NCI-H2081 treated with DMSO at 0.1 percent for 48 hours (cell line): ENCODE measurements at places on chromosomes 12 and 14.

DNA sequence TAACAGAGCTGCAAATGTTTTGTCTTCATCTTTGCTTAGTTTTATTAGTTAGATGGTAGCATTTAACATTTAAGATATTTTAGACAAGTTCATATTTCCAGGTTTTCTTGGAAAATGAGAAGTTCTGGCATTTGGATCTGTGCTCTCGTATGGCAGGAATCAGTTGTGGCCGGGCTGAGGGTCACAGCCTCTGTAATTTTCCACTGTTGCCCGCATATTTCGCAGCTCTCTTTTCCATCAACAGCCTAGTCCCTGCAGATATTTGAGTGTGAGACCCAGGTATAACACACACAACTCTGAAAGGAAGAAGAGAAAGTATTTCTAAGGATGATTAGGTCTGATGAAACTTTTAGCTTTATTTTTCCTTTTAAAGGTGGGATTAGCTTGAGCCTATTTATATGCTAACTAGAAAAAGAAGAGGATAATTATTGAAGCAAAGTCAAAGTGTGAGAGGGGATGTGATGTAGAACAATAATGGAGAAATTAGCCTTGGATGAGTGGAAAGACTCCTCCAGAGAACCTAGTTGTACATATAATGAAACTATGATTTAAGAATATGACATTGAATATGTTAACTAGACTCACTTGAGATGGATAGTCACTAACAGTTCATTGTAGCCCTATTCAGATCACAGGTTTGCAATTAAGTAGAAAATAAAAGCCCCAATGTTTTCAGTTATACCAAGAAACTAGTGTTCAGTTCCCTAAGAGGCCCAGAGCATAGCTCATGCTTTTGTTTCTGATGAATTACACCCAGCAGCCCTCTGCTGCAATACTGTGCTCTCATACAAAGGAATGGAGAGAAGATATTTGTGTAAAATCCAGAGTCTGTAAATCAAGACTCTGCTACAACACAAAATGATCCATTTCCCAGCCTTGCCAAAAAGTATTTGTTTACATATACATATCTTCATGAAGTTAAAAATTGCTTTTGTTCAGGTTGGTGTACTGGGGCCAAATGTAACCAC is 158.4 kb downstream of the C12orf50 start:
- DNase-seq, result no peak

- no peak for DNase-seq
Measured at GRCh38 chr12:30155001-30155730, 371.4 kb upstream of the TMTC1 start.

- no peak for DNase-seq
Measured at GRCh38 chr14:36438883-36439282, 81.1 kb downstream of the NKX2-1 start.

- no peak for DNase-seq
Measured at GRCh38 chr14:104135121-104135903, 3.1 kb upstream of the KIF26A start.

GRCh38 chr14:22747769-22748168 is 18.7 kb upstream of the OXA1L start:
- no peak for DNase-seq

DNA sequence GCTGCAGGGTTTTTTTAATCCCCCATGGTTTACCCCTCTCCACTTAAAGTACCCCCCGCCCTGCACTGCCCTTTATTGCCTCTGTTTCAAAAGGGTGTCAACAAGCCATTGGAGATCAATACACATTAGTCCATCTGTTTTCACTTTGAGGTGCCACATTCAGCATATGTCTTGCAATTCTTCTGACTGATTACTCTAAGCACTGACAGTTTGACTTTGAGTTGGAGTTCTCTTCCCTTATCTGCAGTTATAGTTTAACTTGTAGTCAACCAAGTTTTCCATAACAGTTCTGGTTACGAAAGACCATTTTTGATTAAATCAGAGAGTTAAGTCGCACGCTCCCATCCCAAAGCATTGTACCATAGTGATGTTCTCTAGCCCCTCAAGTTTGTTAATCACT is 260.8 kb upstream of the TBX3 start:
- DNase-seq, result no peak

GRCh38 chr12:49540229-49541139 is 1.7 kb downstream of the KCNH3 start:
- DNase-seq, result no peak

GRCh38 chr12:43099691-43100163 is 452.3 kb downstream of the ADAMTS20 start:
- DNase-seq, result no peak

- DNase-seq, result no peak
Measured at GRCh38 chr12:72865921-72866320, 593.8 kb downstream of the TRHDE start.

DNA sequence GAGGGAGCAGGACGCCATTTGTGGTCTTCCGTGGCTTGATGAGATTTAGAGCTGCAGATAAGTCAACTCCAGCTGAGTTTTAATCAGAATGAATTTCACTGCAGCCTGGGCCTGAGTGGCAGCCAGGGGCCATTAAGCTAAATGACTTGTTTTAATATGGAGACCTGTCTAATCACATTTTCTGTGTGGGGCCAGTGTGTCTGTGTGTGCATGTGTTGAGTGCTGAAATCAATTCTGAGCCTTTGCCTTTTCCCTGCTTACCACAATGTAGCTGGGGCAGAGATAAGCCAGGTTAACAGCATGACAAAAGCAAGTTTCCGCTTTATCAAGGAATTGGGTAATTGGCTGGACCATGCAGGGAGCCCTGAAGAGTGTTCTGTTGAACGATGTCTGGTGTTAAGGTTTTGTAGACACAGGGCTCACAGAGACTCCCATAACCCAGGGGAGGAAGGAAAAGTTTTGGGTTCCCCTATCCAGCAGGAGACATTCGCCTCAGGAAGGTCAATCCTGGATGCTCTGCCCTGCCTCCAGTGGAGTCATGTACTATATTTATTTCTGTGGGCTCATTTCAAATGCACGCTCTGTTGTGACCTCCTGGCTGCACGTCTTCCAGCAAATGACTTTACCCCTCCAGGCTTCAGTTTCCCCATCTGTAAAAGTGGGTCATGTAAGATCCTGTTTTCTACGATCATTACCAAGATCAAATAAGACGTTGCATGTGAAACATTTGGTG is 24.2 kb downstream of the RPH3A start:
- no peak for DNase-seq

- DNase-seq, result no peak
Measured at GRCh38 chr12:104212516-104212915, 3.1 kb upstream of the TXNRD1 start.

DNA sequence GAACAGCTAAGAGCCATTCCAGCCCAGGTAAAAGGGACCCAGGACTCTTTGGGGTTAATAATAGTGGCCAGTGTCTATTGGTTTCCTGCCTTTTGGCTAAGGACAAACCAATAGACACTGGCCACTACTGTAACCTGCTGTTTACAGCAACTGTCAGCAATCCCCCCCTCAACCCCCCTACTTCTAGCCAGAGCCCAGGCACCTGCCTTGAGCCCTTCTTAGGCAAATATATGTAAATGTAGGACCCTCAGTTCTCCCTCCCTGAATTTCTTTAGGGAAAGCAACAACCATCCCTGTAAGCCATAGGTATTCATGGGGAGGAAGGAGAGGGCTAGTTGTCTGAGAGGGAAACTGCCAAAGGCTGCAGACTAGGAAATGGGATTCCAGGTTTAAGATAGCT is 22.3 kb downstream of the HOXC4 start:
- DNase-seq, result no peak

- DNase-seq, result no peak
Measured at GRCh38 chr12:30823156-30823699, 68.5 kb upstream of the CAPRIN2 start.

- no peak for DNase-seq
Measured at GRCh38 chr14:75196064-75196463, 19.7 kb upstream of the TMED10 start.

GRCh38 chr12:121038861-121039668 is at the start of gene OASL:
Gene OASL, minus strand, starts transcription at chr12:121039246. Its CDS starts 275 bp downstream, at chr12:121038971.
- DNase-seq, result no peak

DNA sequence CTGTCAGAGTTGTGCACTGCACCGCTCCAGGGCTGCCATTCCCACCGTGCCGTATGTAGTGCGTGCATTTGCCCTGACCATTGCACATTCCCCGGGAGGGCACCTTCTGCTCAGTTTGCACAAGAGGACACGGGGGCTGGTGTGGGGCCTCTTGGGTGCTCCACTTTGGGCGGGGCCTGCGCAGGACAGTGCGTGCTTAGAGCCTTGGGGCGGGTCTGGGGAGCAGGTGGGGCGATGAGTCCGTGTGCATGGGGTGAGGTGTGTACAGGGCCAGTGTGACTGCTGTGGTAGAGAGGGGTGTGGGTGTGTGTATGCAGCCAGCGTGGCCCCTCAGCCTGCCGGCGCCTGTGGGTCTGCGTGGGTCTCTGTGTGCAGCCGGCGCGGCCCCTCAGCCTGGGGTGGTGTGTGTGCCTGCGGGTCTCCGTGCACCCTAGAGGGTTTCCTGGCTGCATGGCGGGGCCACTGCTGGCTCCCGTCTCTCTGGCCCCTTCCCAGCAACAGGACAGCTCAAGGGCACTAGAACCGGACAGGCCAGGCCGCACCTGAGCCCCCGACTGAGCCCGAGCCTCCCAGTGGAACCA is 31.9 kb downstream of the FBRSL1 start:
- DNase-seq, result no peak

- DNase-seq, result no peak
Measured at GRCh38 chr12:50505675-50506530, 1.1 kb downstream of the DIP2B start.

- DNase-seq, result no peak
Measured at GRCh38 chr12:75684678-75685616, 173.5 kb upstream of the KRR1 start.

DNA sequence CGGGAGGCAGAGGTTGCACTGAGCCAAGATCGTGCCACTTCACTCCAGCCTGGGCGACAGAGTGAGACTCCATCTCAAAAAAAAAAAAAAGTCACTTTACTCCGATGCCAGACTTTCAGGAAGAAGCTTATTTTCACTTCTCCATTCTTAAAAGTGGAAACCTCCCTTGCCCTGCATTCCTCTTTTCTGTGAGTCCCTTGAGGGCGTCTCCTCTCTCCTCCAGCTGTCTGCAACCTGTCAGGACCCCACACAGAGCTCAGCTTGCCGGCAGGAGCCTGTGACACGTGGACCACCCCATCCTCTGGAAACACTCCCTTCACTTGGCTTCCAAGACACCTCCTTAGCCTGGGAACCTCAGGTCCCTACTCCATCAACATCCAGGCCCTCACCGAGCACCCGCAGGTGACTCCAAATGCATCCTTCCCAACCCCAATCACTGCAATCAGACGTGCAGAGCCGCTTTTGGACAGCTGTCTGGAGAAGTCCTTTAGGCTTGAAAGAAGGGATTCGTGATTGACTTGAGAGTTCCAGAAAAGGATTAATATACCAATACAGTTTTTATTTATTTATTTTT is 34.3 kb downstream of the SLC15A4 start:
- DNase-seq, result no peak

DNA sequence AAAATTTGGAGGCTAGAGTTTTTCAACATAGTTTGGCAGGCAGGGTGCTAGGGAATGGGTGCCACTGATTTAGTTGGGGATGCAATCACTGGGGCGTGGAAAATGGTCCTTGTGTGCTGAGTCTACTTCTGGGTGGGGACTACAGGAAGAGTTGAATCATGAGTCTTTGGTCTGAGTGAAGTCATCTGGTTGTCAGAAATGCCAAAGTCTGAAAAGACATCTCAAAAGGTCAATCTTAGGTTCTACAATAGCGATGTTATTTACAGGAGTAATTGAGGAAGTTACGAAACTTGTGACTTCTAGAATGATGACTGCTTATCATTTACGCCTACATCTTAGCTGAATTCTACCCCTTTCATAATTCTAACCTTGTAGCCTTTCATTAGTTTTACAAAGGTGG is 209.1 kb downstream of the NUBPL start:
- DNase-seq, result no peak

DNA sequence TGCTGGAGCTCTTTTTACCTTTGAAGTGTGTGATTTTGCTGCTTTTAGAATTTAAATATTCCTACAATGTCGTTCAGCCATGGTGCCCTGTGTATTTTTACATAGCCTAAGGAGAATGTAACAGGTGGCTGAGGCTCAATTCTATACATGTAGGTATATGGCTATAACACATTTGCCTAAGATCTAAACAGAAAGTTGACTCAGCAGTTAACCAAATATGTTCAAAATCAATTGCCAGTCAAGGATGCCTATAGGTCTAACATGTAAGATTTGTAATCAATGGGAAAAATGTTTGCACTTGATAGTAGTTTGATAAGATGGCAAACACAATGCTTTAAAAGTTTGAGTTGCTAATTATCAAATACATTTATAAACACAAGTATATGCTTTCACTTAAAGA is 8.2 kb downstream of the PAWR start:
- no peak for DNase-seq

DNA sequence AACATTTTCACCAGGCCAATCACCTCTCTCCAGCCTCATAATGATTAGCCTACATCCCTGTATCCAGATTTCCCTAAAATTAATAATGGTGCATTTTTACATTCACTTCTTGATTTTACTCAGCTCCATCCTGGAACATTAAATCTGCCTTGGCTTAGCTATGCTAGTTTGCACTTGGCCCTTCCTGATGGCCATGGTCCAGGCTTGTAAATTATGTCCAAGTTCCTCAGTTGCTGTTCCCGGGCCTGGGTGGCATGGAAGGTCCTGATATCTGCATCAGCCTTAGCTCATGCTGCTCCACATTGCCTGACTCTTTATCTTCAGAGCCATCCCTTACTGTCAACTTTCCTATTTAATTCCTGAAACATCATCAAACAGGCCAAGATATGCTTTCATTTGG is 11.1 kb upstream of the METTL17 start:
- no peak for DNase-seq

- DNase-seq, result no peak
Measured at GRCh38 chr12:115597157-115597712, 680.3 kb downstream of the MED13L start.

DNA sequence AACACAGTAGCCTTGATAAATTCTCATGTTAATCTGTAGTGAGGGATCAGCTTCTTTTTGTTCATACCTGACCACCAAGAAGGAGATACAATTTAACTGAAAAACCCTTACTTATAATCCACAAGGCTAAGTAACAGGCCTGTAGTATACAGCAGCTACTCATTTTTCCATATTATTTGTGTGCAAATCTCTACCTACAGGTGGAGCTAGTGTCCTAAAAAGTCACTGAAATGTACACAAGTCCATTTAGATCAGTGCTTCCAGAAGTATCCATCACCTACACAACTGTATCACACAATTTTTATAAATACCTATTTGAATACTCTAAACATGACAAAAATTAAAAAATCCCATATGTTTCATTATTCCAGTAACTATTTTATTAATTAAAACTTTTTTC is 173.2 kb downstream of the SLC35F4 start:
- DNase-seq, result no peak

- no peak for DNase-seq
Measured at GRCh38 chr12:58283553-58283952, 342.2 kb downstream of the ATP23 start.

GRCh38 chr12:98754095-98754494 is 109.0 kb downstream of the APAF1 start:
- DNase-seq, result no peak
